Fibroblast of mammary gland (primary cell): ENCODE measurements at places on chromosomes 2 and 18.

GRCh38 chr2:28292491-28292890, 100.2 kb upstream of the FOSL2 start:
- DNase-seq = peak; percentile 73

DNA sequence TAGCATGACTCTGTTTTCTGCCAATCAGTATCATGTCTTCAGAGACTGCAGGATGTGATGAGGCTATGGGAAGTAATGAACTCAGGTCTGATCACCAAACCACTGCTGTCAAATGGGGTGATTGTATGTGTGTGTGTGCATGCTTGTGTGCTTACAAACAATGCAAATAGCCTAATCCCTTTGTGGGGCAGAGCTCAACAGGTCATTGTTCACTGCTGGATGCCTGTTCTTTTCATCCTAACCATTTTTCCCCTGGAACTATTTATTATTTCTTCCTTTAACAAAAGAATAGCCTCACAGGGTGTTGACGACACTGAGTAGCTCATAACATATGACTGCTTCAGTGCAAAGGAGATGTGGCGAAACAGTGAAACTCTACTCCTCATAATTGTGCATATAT, 55.9 kb downstream of the NXPH2 start:
- DNase-seq = peak; percentile 3

DNA sequence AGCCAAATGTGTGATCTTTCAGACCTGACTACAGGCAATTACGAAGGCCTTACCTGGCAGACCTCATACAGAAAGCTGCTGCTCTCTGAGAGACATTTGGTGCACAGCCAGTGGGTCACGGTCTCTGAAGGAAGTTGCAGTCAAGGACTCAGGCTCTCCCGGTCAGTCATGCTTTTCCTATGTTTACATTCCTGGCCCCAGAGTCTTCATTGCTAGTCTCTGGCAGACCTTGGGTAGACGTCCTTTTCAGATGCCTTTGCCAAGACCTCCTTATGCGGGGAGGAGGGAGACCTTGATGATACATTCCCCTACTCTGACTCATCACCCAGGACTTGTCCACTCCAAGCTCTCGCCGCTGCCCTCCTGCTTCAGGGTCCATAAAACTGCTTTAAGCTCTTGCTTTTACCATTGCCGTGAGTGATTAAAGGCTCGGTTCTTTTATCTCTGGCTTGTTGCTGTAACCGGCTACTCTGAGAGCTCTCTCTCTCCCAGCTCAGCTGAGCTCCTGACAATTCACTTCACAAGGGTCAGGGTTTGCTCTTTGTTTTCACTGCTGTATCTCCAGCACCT, 62.0 kb upstream of the SLC35F5 start:
- peak; percentile 98 for DNase-seq

- DNase-seq = peak; percentile 41
These were observed 67.3 kb downstream of the TMEFF2 start for GRCh38 chr2:192127434-192127833.

DNA sequence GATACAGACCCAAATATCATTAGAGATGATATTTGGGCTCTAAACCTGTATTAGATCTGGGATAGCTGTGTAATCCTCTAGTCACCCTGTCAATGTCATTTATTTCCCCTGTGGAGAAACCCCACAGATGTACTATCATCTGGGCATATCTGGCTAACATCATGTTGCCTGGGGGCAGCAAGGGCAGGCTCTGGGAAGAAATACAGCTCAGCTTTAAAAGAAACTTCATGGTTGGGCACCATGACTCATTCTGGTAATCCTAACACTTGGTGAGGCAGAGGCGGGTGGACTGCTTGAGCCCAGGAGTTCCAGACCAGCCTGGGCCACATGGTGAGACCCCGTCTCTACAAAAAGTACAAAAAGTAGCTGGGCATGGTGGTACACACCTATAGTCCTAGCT, 282.5 kb downstream of the SLC8A1 start:
- peak; percentile 24 for DNase-seq

DNA sequence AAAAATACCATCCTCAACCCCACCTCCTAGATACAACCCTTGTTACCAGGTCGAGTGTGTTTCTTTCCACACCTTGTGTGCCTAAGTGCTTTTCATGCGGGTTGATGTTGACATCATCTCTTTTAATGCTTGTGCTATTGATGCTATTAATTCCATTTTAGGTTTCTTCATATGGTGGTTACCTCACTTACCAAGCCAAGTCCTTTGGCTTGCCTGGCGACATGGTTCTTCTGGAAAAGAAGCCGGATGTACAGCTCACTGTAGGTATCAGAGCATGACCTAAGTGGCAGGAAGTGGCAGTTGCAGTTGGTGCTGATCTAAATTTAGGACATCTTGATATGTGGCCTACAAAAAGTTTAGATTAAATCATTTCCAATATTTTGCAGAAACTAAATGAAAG, 149.9 kb upstream of the TTC39C start:
- no peak for DNase-seq

DNA sequence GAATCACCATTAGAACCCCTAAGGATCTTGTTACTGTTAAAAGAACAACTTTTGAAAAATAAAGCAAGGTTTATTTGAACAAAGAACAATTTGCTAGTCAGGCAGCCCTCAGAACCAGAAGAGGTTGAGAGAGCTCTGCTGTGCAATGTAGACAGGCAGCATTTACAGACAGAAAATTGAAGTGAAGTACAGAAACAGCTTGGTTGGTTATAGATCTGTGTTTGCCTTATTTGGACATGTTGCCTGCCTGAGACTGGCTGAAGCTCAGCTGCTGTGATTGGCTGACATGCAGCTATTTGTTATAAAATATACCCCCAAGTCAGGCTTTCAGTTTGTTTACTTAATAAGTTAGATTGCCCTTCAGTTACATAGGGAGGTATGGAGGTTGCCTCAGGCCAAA, 12.5 kb downstream of the MSTN start:
- DNase-seq = no peak

DNA sequence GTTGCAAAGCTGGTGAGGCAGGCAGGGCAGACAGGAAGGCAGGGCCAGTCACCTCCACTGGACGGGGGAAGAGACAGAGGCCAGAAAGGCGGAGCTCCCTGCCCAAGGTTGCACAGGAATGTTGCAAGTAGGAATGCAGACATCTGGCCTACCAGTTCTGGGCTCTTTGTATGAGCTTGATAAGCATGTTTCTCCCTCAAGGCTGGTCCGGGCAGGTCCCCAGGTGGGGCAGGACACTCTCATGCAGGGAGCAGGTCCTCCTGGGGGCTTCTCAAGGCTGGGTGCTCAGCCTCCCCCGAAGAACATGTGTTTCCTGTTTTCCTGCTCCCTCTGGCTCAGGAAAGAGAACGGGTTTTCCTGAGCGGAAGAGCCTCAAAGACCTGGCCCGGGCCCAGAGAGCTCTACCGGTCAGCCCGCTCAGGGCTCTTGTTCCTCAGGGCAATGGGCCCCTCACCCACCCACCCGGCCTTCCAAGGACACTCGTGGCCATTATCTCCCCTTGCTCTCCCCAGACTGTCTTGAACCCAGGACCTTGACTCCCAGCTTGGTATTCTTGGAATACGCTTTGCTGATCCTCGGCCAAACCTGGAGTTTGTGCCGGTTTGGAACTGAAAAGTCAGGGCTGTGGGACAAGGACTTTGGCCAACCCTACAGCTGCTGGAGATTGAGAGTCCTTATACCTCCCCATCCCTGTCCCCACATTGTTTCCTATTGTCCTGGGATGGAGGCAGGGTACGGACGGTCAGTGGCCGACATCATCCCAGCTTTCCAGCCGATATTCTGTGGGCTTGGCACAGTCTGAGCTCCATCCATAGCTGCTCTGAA, 87.7 kb upstream of the HAAO start:
- DNase-seq = no peak

- DNase-seq = peak; percentile 66
These were observed 12.4 kb upstream of the CCDC88A start for GRCh38 chr2:55431982-55432627.

- peak; percentile 94 for DNase-seq
These were observed 103.8 kb downstream of the ASAP2 start for GRCh38 chr2:9310377-9310776.

- no peak for DNase-seq
These were observed 6.9 kb upstream of the ZEB2 start for GRCh38 chr2:144526831-144527230.

GRCh38 chr2:118913803-118914645, 28.0 kb upstream of the MARCO start:
- DNase-seq = peak; percentile 52

GRCh38 chr2:38190542-38191218, 114.7 kb upstream of the CYP1B1 start:
- peak; percentile 92 for DNase-seq

- DNase-seq = peak; percentile 12
These were observed 57.9 kb upstream of the MSH2 start for GRCh38 chr2:47344890-47345589.

- no peak for DNase-seq
These were observed 123.2 kb upstream of the GLI2 start for GRCh38 chr2:120612471-120612870.
